Pulmonary artery endothelial cell (primary cell): ENCODE measurements at places on chromosomes 2 and 18.

GRCh38 chr2:48590017-48590416 is 27.6 kb upstream of the GTF2A1L start:
- no peak for DNase-seq

DNA sequence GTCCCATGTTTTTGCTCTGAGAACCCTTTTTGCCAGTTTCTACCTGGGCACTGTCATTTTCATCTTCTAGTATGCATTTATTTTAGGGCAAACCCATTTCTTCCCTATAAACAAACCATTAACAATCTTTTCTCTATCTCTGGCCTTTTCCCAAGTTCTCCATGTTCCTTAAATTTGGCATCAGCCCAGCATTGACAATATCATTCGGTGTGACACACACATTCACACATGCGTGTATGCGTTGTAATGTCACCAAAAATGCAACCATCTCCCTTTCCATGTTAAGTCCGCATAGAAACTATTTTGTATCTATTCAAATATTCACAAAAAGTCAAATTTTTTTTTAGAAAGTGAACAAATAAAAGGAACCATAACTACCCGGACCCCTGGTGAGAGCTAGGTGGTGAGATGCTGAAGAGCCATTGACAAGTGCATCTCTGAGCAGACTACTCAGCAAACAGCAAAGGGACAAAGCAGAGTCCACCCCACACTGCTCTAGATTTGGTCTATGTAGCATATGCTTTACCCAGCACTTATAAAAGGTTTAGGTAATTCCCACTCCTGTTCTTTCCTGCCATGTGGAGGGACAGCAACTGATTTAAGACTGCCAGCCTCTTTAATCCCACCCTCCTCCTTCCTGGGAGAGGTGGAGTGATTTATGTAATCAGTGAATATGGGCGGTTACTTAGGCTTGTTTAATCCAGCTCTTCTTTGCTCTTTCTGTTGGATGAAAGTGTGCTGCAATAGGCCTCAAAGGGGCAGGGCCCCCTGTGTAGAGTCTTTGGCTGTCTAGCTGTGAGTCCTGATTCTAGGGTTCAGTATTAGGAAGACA is 124.1 kb downstream of the METTL8 start:
- DNase-seq = no peak

GRCh38 chr2:162623888-162624287 is 214.7 kb downstream of the KCNH7 start:
- no peak for DNase-seq

GRCh38 chr2:85129861-85130260 is 3.3 kb upstream of the TCF7L1 start:
- DNase-seq = no peak

- DNase-seq = no peak
Measured at GRCh38 chr2:105571445-105571987, 172.7 kb upstream of the FHL2 start.
